ENCODE measurements at places on chromosomes 16 and 17. TPM values are rescaled to one million over a fixed set of nuclear protein-coding genes. Genes with fewer than 3 reads are reported as not detected.

MT4 gene
- total RNA-seq: not detected

DNA sequence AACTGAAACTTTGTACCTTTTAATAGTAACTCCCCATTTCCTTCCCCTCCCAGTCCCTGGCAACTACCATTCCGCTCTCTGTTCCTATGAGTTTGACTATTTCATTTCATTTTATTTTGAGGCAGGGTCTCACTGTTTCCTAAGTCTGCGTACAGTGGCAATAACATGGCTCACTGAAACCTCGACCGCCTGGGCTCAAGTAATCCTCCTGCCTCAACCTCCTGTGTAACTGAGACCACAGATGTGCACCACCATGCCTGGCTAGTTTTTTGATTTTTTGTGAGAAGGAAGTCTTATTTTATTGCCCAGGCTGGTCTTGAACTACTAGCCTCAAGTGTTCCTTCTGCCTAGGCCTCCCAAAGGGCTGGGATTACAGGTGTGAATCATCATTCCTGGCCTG is 808.1 kb downstream of the CDH11 start:
- no peak overlapping the region for H3K4me3 ChIP-seq
- peaks cover under 1% of the 10 kb centered on the region for H3K36me3 ChIP-seq
- H3K27ac ChIP-seq: no peak overlapping the region
- no peaks in the 10 kb centered on the region for H3K4me1 ChIP-seq
- no peaks in the 10 kb centered on the region for H3K27me3 ChIP-seq
- no peak for DNase-seq

CA7 gene
- not detected for total RNA-seq

CBLN1 gene
- 1.0 TPM for total RNA-seq

DNA sequence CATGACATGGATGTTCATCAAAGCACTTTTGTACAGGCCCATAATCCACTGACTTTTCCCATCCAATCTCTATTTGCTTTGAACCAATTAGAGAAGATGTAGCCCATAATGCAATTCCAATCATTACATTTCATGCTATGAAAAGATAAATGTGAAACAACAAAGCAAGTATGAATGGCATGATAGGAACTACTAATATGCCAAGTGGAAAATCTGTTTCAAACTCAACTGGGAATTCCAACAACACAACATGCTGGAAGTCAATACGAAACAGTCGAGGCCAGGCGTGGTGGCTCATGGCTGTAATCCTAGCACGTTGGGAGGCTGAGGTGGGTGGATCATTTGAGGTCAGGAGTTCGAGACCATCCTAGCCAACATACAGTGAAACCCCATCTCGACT is 39.6 kb upstream of the TMEM97 start:
- H3K36me3 ChIP-seq: no peaks in the 10 kb centered on the region
- peaks cover 19% of the 10 kb centered on the region for H3K4me1 ChIP-seq
- DNase-seq: no peak
- no peaks in the 10 kb centered on the region for H3K27me3 ChIP-seq
- H3K4me3 ChIP-seq: no peak overlapping the region

DNA sequence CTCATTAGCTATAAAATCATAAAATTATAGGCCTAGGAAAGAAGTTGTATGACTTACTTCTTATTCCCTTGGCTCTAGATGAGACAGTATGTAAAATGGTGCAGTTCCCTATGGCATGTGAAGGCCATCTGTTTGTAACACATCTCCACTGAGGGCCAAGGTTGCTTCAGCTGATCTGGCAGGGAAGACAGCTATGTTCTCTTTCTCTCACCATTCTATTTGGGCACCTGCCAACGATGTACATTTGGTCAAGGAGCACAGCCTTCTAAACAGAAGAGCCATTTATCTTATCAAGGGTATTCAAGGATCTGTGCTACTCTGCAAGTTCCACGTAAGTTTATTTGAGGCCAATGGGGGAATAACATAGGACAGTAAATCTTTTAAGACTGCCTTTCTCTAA is 129.8 kb upstream of the TOM1L1 start:
- H3K4me3 ChIP-seq: no peak overlapping the region
- no peaks in the 10 kb centered on the region for H3K4me1 ChIP-seq
- DNase-seq: no peak
- no peaks in the 10 kb centered on the region for H3K27me3 ChIP-seq

- H3K4me3 ChIP-seq: no peak overlapping the region
- no peak for DNase-seq
- H3K27ac ChIP-seq: no peak overlapping the region
- H3K4me1 ChIP-seq: peaks cover 41% of the 10 kb centered on the region
Measured at GRCh38 chr17:3894911-3895343, 2.1 kb upstream of the CAMKK1 start.

DNA sequence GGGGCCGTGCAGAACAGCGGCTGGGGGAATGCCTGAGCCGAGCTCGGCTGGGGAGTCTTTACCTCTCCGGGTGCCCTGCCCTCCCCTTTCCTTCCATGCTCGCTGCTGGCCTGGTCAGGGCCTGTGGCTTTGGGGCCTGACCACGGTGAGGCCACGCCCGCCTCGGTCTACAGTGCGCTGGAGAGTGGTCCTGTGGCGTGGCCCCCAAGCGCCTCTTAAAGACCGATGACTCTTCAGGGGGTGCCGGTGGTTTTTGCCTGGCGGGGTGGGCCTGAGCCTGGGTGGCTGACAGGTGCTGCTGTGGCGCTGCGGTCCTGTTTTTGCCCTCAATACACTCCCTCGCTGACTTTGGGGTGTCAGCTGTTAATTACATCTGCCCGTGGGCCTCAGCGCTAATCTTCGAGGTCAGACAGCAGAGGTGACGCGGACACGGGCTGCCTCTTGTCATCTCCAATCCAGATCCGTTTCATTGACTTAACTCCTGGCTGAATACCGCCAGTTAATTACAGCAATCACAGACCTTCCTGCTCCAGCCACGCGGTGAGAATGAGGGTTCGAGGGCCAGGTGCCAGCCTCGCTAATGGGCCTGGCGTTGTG is 29.7 kb downstream of the GSE1 start:
- no peak for DNase-seq
- peaks cover 5% of the 10 kb centered on the region for H3K4me1 ChIP-seq
- H3K36me3 ChIP-seq: no peaks in the 10 kb centered on the region
- peaks cover 3% of the 10 kb centered on the region for H3K27me3 ChIP-seq

DNA sequence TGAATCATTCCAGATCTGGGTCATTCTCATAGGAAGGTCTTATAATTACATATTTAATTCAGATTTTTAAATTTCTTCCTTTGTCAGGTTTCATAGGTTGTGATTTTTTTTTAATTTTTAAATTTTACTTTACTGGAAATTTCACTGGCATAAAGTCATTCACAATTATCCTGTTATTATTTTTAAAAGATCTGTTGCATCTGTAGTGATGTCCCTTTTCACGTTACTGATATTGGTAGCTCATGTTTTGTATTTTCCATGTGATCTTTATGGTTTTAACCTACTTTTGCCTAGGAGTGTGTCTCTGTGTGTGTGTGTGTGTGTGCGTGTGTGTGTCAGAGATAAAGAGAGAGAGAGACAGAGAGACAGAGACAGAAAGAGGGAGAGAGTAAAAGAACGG is 216.6 kb upstream of the KCNJ16 start:
- no peaks in the 10 kb centered on the region for H3K27me3 ChIP-seq
- no peak overlapping the region for H3K27ac ChIP-seq
- peaks cover 12% of the 10 kb centered on the region for H3K4me1 ChIP-seq
- no peak overlapping the region for H3K4me3 ChIP-seq
- no peak for DNase-seq

DNA sequence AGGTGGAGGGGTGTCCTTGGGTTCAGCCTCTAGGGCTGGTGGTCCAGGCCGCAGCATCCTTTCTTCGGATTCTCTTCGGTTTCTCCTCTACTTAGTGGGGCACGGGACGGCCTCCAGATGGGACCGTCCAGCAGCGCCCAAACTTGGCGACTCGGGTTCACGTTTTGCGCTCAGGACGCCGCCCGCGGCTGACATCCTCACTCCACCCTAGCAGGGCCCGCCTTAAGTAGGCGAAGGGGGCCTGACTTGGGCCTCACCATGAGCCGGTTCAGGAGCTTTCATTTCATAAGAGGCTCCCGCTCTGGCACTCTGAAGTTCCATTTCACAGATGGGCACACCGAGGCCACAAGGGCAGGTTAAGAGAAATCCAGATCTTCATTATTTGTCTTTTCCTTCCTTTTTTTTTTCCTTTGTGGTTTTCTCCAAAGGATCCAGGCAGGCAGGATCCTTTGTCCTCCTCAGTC is 141.2 kb downstream of the SEC14L1 start:
- H3K4me3 ChIP-seq: peak overlapping the region; percentile 81
- H3K4me1 ChIP-seq: peaks cover 14% of the 10 kb centered on the region
- no peak overlapping the region for H3K27ac ChIP-seq
- no peak for DNase-seq
- H3K27me3 ChIP-seq: peaks cover 61% of the 10 kb centered on the region

DNA sequence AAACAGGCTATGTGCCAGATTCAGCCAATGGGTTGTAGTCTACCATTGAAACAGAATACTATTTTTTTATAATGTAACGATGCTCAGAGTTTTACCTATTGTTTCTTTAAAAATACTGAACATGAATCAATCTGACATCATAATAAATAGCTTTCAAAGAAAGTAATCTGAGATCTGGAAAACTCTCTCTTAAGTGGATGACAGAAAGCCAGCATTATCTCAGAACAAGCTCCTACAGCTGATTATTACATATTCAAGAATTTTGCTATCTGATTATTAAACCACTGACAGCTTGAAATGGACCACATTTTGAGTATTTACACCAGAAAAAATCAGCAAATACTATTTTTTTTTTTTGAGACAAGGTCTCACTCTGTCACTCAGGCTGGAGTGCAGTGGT is 484.2 kb upstream of the SOX9 start:
- H3K36me3 ChIP-seq: no peaks in the 10 kb centered on the region
- H3K27ac ChIP-seq: no peak overlapping the region
- no peaks in the 10 kb centered on the region for H3K27me3 ChIP-seq
- DNase-seq: no peak
- H3K4me3 ChIP-seq: no peak overlapping the region

GRCh38 chr17:62708587-62708986 is 81.1 kb downstream of the MRC2 start:
- H3K4me1 ChIP-seq: peaks cover 43% of the 10 kb centered on the region
- DNase-seq: no peak
- no peak overlapping the region for H3K4me3 ChIP-seq
- peaks cover 7% of the 10 kb centered on the region for H3K36me3 ChIP-seq

GRCh38 chr17:57875290-57876022 is 25.6 kb upstream of the MRPS23 start:
- H3K4me1 ChIP-seq: peaks cover 82% of the 10 kb centered on the region
- H3K36me3 ChIP-seq: peaks cover 15% of the 10 kb centered on the region
- DNase-seq: peak; percentile 66
- peak overlapping the region; percentile 74 for H3K4me3 ChIP-seq
- peak overlapping the region; percentile 98 for H3K27ac ChIP-seq
- H3K27me3 ChIP-seq: no peaks in the 10 kb centered on the region

CCDC78 gene
- 7.2 TPM for total RNA-seq

- peaks cover 17% of the 10 kb centered on the region for H3K4me1 ChIP-seq
- DNase-seq: no peak
- H3K27me3 ChIP-seq: no peaks in the 10 kb centered on the region
- no peaks in the 10 kb centered on the region for H3K36me3 ChIP-seq
Measured at GRCh38 chr17:16473044-16474011, 18.7 kb downstream of the LRRC75A start.

GRCh38 chr16:22888791-22889190 is 74.8 kb downstream of the HS3ST2 start:
- peaks cover 33% of the 10 kb centered on the region for H3K27me3 ChIP-seq
- H3K36me3 ChIP-seq: no peaks in the 10 kb centered on the region
- no peak overlapping the region for H3K4me3 ChIP-seq
- DNase-seq: no peak
- no peaks in the 10 kb centered on the region for H3K4me1 ChIP-seq

DNA sequence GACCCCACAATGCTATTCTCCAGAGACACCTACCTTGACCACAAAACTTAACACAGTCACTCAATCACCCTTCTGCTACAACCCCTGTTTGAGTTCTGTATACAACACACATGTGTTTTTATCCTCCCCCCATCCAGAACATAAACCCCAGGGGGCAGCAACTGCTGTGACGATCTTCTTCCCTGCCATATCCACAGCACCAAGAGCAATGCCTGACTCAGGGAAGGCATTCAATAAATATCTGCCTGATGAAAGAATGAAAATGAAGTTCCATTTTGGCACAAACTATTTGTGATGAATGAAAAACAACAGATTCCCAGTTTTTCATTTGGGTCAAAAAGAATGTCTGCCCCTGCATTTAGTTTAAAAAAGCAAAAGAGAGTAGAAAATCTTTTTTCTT is 27.0 kb downstream of the ASIC2 start:
- no peaks in the 10 kb centered on the region for H3K4me1 ChIP-seq
- DNase-seq: no peak
- H3K27me3 ChIP-seq: peaks cover 55% of the 10 kb centered on the region
- H3K27ac ChIP-seq: no peak overlapping the region

KCNH4 gene
- 0.14 TPM for total RNA-seq

DNA sequence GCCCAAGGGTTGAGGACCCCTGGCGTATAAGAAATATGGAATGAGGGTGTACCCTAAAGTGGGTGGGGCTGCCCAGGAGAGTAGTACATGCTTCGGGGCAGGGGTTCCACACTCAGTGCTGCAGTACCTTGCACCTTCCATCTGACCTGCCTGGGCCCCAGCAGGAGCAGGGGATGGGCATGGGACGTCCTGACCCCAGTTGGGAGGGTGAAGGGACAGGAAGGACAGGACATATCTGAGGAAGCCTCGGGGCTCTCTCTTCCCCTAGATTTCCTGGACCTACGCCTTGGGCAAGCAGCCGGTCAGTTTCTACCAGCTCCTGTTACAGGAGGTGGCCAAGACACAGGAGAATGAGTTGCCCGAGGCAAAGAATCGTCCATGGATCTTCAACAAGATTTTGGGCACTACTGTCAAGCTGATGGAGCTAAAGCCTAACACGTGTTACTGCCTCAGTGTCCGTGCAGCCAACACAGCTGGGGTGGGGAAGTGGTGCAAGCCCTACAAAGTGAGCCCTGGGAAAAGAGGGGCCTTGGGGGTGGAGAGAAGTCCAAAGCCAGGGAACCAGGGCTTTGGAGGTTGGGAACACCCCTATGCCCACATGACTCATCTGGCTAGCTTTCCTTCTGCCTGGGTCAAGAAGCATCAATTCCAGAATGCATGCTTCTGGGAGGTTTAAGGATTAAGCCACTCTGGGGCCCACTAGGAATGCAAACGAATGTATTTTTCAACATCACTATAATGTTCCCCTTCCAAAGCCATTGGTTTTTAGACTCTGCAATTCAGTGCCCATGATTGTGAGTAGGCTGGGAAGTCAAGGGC is 7.9 kb downstream of the FNDC8 start:
- H3K27ac ChIP-seq: no peak overlapping the region
- no peaks in the 10 kb centered on the region for H3K27me3 ChIP-seq
- H3K4me1 ChIP-seq: no peaks in the 10 kb centered on the region
- H3K36me3 ChIP-seq: peaks cover 13% of the 10 kb centered on the region
- H3K4me3 ChIP-seq: no peak overlapping the region

NF1 gene
- 62.9 TPM for total RNA-seq
